ENCODE measurements at places on chromosomes 6 and 20. TPM values are rescaled to one million over a fixed set of nuclear protein-coding genes. Genes with fewer than 3 reads are reported as not detected.

Gene APCDD1L
- 0.34 TPM for total RNA-seq

GRCh38 chr20:41064377-41064776 is 35.8 kb downstream of the TOP1 start:
- DNase-seq, result no peak

- DNase-seq, result no peak
These were observed 515.7 kb upstream of the FLRT3 start for GRCh38 chr20:14853079-14853478.

DNA sequence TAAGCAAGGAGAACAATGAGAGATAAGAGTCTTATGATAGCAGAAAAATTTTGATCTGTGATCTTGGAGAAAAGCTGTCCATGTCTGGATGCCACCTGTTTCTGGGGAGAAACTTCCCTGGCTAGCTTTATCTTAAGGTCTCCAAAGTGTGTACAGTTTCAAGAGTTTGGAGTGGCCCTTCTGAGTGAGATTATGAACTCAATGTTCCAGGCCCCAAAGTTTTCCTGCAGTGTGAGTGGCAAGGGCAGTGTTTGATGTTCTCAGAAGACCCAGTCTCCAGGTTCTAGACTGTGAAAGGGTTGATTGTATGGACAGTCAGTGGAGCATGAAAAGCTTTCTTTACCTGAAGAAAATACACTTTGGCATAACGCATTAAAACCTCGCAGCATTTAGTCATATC is 121.7 kb downstream of the OLIG3 start:
- DNase-seq, result no peak

- DNase-seq, result no peak
These were observed 16.2 kb downstream of the TREML2 start for GRCh38 chr6:41184761-41185160.

Measured in glomerular endothelial cell (primary cell).